Right atrium auricular region (tissue), 2 donors: ENCODE measurements at places on chromosomes 3 and 15. TPM values are rescaled to one million over a fixed set of nuclear protein-coding genes. Genes with fewer than 3 reads are reported as not detected.

The U2SURP gene
- total RNA-seq = 26.3 TPM

The EPHA6 gene
- total RNA-seq = 0.22 TPM

The RUVBL1 gene
- total RNA-seq = 31.0 TPM

GRCh38 chr3:29249829-29250345 is 31.0 kb upstream of the RBMS3 start:
- DNase-seq = no peak

The CSPG4 gene
- total RNA-seq = 55.6 TPM

DNA sequence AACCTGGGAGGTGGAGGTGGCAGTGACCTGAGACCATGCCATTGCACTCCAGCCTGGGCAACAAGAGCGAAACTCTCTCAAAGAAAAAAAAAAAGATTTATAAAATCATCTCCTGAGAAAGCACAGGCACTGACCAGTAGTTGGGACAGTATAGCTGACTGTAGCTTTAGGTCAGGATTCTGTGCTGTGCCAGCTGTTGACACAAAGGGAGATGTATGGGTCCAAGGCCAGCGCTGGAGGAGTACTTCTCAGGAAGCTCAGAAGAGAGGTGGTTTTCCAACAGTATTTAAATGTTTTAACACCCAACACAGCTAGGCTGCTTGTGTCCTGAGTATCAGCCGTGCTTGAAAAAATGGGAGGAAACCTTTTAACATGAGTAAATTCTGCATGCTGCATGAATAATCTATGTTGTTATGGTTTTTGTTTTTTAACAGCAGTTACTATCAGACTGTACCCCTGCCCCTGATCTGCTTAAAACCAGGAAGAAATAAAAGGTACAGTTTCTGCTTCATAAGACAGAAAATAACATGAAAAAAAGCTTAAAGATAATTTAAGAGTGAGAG is 6.5 kb downstream of the RAMAC start:
- no peak for DNase-seq

The PPM1M gene
- total RNA-seq = 5.7 TPM

DNA sequence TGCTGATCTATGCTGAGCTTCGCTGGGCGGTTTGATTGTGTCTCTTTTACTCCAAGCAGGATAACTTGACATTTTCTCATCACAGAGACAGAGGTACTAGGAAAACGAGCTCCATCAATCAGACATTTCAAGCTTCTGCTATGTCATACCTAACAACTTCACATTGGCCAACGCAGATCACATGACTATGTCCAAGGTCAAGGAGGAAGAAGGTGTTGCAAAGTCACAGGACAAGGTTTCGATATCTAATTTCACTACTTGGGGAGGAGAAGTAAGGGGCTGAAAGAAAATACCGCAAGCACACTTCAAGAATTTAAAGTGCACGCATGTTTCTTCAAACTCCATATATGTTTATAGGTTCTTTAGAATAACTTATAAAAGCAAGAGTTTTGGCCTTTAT is 425.8 kb downstream of the CHL1 start:
- DNase-seq = no peak

The RLBP1 gene
- not detected for total RNA-seq

DNA sequence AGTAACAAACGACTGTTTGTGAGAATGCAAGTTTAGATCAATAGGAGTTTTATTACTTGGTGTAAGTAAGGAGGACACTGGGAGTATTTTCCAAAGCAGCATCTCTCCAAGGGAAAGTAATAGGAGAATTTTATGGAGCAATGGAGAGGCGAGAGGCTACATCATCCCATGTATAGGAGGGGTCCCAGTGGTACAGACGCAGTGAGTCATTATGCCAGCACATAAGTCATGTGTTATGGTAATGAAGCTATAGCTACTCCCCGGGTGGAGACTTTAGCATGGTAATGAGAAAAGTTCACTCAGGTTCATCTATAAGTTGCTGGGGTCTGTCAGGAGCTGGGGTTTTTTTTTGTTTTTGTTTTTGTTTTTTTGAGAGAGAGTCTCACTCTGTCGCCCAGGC is 29.5 kb upstream of the ZNF445 start:
- DNase-seq = no peak

The FETUB gene
- total RNA-seq = not detected

DNA sequence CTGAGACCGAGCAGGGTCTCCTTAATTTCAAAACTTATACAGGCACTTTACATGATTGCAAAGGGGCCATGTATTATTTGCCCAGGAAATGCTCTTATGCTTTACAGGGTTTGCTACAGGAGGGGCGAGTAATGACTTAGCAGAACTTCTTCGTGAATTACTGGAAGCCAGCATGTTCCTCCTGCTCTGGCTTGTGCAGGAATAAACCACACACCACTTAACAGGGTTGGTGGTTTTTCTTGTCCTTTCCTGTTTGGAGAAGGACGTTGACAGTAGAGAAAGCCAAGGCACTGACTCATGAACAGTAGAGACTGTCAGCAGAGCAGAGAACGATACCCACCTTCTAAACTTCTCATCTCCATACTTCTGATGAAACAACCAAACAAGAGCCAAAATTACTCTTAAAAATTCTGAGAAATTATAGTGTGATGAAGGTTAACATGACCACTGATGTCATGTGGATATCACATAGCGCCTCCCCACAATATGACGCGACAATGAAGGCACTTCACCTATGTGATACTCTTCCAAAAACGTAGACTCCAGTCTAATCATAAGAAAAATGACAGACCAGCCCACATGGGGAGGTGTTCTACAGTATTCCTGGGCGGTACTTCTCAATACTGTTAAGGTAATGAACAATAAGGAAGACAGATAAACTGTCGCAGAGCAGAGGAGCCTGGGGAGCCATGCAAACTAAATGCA is 24.7 kb upstream of the MCTP2 start:
- no peak for DNase-seq

The TEX55 gene
- not detected for total RNA-seq

DNA sequence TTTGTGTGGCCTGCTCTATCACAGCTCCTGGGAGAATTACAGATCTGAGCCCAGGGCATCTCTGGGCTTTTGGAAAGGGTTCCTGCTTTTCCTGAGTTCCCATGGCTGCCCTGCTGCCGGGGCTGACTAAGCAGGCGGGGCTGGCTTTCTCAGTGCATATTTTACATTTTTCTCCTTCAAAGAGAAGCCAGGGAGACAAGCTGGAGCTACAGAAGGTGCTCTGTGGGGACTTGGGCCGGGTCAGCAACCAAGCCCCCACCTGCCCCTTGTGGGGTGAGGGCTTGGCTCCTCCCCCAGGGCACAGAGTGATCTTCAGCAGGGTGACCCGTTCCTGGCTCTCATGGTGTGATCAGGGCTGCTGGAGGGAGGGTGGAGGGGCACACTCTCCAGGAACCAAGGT is 17.4 kb downstream of the ABTB1 start:
- DNase-seq = no peak

The ATOSA gene
- total RNA-seq = 21.6 TPM

DNA sequence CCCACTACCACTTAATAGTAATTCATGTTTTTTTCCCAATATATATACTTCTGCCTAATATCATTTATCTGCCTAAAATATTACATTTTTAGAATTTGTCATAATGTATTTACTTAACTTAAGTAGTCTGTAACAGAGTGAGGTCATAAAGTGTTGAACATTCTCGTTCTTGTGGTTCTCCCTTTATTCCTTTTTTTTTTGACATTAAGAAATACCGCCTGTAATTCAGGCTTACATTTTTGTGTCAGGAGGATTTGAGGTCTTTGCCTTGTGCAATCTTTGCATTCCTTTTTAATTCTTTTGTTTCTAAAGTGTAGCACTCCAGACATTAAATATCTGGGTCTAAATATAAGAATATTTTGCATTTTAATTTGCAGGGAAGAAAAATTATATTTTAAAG is 315.4 kb downstream of the PTPRG start:
- DNase-seq = no peak

The MYO5C gene
- 5.3 TPM for total RNA-seq

DNA sequence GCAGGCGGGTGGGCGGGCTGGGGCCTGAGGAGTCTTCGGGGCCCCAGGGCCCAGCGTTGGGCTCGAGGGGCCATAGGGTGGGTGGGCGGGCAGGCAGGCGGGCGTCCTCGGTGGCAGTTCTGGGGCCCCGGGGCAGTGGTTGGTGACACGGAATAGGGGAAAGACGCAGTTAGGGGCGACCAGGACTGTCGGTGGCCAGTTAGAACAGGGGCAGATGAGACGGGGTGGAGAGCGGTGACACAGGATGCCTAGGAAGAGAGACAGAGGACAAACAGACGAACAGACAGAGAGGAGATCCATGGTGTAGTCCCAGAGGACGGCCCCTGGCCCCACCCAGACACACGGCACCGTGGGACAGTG is 36.5 kb downstream of the GRIP2 start:
- no peak for DNase-seq

GRCh38 chr3:58487140-58487886 is 4.6 kb upstream of the KCTD6 start:
- no peak for DNase-seq

- no peak for DNase-seq
Observed at GRCh38 chr15:31550211-31550977, 223.8 kb downstream of the KLF13 start.

The IGSF11 gene
- 6.5 TPM for total RNA-seq

The FOXB1 gene
- not detected for total RNA-seq

DNA sequence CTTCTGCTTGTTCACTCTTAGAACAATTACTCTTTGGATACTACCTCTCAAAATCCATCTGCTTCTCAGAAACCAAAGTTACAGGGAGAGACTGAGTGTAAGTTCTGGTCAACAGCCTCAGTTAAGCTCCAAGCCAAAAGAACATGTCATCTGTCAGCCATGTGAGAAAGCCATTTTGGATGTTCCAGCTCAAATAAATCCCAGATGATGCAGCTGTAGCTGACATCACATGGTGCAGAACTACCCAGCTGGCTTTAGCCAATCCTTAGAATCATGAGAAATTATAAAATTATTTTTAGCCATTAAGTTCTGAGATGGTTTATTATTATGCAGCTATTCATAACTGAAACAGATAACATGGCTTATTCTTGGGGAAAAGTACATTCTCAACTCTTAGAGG is 696.0 kb downstream of the ZNF385D start:
- DNase-seq = no peak

The C3orf62 gene
- 1.0 TPM for total RNA-seq

DNA sequence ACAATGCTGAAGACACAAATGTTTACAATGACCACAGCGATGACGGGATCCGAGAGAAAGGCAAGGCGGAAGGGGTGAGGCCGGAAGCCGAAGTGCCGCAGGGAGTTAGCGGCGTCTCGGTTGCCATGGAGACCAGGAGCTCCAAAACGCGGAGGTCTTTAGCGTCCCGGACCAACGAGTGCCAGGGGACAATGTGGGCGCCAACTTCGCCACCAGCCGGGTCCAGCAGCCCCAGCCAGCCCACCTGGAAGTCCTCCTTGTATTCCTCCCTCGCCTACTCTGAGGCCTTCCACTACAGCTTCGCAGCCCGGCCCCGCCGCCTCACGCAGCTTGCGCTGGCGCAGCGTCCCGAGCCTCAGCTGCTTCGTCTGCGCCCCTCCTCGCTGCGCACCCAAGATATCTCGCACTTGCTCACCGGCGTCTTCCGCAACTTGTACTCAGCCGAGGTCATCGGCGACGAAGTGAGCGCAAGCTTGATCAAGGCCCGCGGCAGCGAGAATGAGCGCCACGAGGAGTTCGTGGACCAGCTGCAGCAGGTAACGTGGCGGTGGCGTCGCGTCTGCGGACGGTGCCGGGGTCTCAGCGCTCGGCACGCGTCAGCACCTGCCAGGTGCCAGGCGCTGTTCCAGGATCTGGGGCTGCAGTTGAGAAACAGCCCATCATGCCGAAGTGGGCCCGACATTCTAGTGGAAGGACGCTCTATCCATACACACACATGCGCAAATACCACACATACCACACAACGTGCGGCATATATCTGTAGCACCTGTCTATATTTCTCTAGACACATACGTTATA is at the start of gene DLEC1:
DLEC1 (plus strand) TSS at position 108 of the 798 bp plus-strand sequence; CDS start at position 126, 18 bp downstream.
- peak; percentile 76 for DNase-seq

The PIF1 gene
- total RNA-seq = 0.28 TPM

DNA sequence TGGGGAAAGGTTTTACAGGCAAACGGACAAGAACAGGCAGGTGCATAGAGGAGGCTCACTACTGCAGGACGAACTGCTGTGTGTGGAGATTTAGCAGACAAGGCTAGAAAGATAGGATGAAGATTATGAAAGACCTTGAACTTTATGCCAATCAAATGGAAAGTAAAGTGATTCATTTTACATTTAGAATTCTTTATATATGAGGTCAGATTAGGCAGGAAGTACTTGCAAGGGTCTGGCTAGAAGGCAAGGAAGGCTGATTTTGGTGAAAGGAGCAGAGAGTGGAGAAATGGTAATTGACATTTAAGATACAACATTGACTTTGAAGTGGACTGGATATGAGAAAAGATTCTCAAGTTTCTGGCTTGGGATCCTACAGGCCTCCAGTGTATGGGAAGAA is 33.6 kb downstream of the PLSCR4 start:
- DNase-seq = no peak

DNA sequence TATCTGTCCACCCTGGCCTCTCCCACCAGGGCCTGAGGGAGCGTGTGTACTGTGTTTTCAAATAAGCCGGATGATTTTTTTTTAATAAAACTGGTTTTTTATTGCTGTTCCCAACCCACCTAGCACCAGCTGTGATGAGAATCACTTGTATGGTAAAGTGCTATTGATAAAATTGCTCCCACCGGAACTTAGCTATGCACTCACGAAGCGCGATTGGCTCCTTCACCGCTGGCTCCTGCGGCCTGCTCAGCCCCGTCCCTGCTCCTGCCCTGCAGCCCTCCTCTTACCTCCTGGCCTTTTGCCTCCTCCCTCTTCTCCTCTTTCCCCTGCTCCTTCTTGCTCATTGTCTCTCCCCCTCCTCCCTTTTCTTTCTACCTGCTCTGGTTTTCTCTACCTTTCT is 183.7 kb downstream of the TLE3 start:
- no peak for DNase-seq

DNA sequence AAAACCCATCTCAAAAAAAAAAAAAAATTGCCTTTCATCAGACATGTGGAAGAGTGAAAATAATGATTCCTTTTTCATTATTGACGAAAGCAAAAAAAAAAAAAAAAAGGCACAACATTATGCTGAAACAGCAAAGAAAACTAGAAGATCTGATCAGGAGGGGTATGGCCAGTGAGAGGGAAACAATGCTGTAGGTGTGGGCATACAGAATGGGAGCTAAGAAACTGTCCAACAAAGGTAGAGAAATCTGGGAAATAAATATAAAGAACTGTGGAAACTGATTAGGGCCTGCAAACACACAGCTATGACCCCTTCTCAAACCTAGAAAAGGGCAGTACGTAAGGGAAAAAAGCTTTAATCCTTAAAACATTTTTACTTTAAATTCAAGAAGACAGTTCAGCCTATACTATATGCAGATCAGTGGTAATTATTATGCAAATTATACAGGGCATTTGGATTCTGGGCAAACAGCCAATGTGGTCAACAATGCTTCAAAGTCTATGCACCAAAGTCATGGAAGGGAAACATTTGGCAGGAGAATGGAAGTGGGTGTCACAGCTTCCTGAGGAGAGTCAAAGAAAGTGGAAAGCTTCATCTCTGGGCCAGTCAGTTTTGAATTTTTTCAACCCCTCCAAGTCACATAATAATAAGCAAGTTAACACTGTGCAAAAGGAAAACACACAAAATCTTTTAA is 68.3 kb upstream of the SLC12A8 start:
- no peak for DNase-seq

DNA sequence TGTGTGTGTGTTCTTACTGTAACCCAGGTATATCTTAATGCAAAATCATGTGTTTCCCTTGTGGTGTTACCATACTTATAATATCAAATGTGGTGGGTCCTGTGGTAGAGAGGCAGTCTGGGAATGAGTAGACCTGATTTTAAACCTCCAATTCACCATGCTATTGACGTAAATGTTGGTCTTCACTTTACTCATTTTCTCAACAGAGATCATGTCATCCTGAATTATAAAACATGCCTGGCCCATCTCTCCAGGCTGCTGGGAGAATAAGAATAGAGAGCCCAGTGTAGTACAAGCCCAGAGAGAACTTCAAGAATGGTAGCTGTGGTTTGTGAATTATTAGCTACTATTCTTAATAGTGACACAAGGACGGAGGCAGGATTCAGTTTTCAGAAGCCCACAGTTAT is 88.1 kb downstream of the MBNL1 start:
- DNase-seq = no peak
